ENCODE measurements at places on chromosomes 1 and 21.

- DNase-seq = no peak
Observed at GRCh38 chr1:77388661-77389060, 106.8 kb downstream of the AK5 start.

DNA sequence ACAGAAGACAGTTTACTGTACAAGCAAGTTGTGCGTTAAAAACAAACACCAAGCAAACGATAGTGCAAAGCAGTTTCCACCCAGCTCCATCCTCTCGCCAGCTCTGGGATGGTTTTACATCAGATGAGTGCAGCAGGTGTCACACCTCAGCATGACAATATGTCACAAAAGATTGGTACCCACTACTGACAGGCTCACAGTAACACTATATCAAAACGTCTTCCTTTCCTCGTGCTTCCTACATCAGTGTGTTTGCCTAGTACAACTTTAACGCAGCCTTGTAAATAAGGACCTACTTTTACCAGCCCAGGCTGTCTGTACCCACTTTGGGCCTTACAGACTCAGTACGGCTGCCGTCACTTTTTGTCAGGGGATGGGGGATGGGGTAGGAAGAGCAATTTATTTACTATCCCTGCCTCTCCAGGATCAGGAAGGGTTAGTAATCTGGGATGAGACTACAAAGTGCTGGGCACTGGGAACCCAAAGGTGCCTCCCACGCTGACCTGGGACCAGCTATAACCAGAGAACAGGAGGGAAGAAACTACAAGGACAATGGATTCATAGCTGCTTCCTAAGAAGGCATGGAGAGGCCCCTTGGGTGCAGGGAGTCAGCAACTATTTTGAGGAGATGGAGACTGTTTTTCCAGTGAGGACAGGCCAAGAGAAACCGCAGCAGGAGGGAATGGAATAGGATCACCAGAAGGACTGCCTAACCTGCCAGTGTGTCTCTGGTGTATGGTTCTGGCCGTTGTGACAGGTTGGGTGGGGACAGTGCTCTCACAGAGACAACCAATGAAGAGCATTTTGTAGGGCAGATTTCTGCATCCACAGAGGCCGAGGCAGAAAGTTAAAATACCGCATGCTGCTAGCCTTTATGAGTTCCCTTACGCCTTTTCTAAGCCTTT lies 30.2 kb downstream of the RUNX3 start:
- DNase-seq = no peak

DNA sequence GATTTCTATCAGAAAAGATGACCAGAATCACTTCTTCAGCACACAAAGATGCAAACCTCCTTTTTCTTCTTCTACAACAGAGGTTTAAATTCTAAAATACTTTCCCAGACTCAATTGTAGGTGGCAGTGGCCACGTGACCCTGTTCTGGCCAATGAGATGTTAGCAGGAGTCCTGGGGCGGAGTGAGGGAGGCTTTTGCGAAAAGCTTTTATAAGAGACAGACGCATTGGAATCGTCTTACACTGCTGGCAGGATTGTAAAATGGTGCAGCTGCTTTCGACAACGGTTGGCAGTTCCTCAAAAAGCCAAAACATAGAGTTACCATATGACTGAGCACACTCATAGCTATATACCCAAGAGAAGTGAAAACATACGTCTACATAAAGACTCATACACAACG lies 87.0 kb upstream of the MAGI3 start:
- DNase-seq = no peak

- no peak for DNase-seq
Observed at GRCh38 chr1:240136402-240136801, 44.7 kb downstream of the FMN2 start.

GRCh38 chr1:192793983-192794767 lies 14.7 kb upstream of the RGS2 start:
- no peak for DNase-seq

- no peak for DNase-seq
Observed at GRCh38 chr1:119345398-119345797, 23.2 kb upstream of the HAO2 start.

- DNase-seq = no peak
Observed at GRCh38 chr1:43438576-43438952, 15.2 kb downstream of the HYI start.

- no peak for DNase-seq
Observed at GRCh38 chr1:11807133-11807532, 1.1 kb downstream of the CLCN6 start.

GRCh38 chr1:59645893-59646292 lies 168.9 kb upstream of the HOOK1 start:
- DNase-seq = no peak

DNA sequence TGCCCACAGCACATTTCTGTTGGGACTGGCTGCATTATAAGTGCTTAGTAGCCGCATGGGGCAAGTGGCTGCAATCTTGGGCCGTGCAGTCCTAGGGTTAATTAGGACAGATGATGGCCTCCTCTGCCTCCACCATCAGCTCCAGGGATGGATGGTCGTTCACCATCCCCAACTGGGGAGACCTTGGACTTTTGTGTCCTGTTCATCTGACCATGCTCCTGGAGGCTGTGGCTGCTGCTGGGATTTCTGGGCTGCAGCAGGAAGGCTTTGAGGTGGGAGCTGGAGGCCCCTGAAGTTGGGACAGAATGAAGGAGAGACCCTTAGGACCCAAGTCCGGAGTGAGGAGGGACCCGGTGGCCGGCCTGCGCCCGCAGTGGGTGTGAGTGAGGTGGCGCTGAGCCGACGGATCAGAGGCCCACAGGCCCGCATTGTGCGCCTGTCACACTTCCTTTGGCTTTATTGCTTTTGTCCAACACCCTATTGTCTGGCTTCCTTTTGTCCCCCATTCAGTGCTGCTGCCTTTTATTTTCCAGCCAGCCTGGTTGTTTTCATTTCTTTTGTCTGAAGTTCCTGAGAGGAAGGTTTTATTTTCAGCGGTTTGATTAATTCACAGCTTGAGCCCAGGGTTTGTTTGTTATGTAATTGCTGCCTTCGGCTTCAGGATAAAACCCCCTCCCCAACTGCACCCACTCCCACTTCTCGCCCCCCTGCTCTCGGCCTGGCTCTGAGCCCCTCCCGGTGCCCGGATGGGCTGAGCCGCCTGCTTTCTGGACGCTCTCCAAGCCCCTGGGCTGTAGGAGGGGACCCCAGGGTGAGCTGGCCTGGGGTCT lies 35.6 kb downstream of the SOX13 start:
- no peak for DNase-seq

DNA sequence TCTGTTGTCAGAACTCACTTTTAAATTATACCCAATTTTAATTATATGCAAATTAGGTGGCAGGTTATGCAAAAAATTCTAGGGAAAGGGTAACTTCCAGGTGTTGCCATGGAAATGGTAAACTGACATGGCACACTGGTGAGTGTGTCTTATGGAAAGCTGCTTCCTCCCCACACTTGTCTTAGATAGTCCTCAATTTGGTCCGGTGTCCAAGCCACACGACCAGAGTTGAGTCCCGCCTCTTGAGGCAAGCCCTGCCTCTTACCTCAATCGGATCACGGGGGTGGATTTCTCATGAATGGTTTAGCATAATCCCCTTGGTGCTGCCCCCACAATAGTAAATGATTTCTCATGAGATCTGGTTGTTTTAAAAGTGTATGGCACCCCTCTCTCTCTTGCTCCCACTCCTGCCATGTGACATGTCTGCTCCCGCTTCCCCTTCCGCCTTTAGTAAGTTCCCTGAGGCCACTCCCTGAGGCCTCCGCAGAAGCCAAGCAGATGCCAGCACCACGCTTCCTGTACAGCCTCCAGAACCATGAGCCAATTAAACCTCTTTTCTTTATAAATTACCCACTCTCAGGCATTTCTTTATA lies 74.9 kb downstream of the MATN1 start:
- no peak for DNase-seq

DNA sequence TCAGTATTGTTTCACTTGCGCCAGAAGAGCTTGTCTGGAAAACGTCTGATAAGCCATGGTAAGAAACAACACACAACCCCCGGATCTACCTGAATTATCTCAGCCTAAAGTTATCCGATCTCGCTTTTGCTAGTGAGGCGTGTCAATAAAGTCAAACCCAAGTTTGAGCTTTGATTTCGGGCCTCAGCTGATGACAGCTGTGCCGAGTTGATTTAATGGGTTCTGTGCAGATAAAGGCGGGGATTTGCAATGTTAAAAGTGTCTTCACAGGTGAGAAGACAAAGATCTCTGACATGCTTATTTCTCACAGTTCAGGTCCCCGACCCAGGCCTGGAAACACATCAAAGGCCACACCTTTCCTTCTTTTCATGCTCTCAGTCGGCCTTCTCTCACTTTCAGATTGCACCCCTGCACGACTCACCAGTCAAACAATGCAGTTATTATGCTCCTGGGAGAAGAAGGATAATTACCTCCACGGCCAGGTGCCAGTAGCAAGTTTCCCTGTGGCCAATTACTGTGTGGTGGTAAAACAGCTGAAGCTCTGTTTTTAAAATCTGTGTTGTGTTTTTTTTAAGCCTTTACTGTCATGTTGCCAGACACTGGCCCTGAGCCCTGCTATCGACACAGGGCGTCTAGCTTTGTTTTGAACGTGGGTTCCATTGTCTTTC lies 245.3 kb upstream of the RUNX1 start:
- DNase-seq = no peak

DNA sequence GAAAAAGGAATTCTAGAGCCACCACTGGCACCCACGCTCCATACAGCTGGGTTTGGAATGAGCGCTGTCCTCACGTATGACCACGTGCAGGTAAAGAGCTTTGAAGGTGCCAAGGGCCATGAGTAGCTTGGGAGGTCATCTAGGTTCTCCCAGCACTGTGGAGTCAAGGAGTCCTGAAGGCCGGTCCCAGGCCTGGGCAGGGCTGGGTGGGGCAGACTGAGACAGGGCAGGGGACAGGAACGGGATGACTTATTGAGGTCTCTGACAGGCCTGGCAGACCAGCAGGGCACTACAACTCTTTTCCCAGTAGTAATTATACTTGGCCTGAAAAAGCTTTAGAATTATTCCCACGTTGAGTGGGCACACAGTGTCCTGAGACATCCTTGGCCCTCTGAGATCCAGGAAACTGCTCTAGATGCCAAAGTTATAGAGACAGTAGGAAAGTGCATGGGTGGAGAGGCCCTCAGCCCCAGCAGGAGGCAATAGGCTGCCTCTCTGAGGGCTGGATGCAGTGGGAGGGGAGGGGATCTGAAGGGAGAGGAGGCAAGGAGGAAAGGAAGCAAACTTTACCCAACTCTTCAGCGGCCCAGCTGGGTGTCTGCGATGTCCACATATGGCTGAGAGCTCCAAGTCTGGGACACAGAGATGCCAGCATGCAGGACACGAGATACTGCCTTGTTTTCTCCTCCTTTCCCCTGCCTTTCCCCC lies 1.8 kb upstream of the CDA start:
- DNase-seq = no peak

GRCh38 chr1:933603-933940 lies 9.8 kb downstream of the SAMD11 start:
- no peak for DNase-seq

All from effector CD4-positive, alpha-beta T cell (primary cell).